NCI-H2227 treated with DMSO at 0.1 percent for 48 hours (cell line): ENCODE measurements at places on chromosomes 7 and 10.
A peak's percentile ranks its signal among the peaks of the same experiment; 100 is the strongest.

DNA sequence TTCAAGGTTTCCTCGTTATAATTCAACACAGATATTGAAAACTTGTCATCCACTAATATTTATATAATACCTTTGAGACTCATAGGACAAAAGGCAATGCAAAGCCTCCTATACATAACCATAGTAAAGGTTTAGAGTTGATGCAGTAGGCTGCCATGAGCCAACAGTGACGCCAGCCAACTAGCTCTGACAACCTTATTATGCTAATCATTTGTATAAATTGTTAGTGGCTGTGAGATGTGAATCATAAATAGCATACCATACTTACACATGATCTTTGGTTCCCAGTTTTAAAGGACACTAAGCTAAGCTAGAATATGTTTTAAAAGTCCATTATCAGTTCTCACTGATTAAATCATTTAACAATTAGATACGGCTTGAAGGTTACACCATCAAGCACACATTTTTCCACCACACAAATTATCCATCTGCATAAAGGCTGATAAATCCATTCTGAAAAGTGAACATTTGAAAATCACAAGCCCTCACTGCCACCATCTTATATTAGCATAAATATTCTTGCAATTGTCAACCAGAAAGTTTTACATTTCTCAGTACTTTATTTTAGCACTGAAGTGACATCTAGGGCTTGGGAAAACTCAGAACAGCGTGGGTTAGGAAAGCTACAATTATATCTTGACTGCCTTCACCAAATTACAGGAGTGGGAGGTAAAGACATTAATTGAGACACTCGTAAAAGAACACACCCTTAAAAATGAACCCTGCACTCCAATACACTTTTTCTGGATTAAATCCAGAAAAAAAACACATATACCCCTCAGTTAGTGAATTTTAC lies 30.7 kb downstream of the COA1 start:
- no peak for DNase-seq

DNA sequence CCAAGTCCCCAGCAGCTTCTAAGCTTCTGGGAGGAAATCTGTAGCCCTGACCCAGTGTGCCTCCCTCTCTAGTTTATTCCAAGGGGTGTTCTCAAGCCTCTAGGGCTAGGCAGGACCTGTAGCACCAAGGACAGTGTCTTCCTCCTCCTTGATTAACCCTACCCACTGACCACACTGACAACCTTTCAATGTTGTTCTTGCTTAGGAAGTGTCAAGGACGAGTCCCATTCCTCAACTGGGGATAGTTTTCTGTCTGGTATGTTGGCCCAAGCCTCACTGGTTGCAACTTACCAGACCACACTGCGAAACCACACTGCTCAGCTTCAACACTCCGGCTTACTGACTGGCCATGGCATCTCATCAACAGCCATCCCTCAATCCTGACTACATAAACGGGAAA lies 100.0 kb downstream of the RNF216 start:
- DNase-seq: no peak

DNA sequence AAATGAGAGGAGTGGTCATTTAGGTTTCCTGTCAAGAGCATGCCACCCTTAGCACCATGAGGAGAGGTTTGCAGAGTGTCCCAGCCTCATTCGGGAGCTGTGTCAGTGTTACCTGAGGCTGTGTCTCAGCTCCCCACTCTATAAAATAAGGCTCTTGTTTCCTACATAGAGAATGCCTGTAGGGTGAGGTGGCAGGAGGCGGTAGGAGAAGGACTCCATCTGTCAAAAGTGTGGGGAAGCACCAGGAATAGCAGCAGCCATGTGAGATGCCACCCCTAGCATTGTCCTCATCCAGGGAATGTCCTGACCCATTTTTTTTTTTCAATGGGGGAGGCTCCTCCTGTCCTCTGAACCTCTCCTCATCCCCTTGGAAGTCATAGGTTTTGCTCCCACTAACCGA lies 451.2 kb downstream of the PLXNA4 start:
- no peak for DNase-seq

DNA sequence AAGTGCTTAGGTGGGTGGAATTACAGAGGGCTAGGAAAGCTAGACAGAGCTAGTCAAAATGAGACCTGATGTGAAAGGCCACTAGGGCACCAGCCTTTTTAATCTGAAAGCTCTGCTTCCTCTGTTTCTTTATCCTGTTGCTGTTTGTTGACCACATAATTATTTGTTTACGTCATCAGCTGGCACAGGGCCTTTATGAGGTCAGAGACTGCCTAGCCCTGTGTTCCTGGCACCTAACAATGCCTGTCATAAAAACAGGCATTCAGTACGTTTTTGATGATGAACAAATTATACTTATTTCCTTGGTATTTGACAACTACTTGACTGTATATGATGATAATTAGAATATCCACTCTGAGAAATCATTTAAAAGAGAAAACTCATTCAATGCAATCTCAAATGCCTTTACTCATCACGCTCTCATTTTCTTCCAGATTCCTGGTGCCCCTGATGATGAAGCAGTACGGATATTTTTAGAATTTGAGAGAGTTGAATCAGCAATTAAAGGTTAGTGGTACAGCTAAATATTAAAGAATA lies 26.0 kb downstream of the RBM17 start:
- no peak for DNase-seq

GRCh38 chr10:69864321-69864720 lies 62.6 kb downstream of the COL13A1 start:
- DNase-seq: no peak

- DNase-seq: no peak
Measured at GRCh38 chr10:21511946-21512572, 13.4 kb downstream of the SKIDA1 start.

DNA sequence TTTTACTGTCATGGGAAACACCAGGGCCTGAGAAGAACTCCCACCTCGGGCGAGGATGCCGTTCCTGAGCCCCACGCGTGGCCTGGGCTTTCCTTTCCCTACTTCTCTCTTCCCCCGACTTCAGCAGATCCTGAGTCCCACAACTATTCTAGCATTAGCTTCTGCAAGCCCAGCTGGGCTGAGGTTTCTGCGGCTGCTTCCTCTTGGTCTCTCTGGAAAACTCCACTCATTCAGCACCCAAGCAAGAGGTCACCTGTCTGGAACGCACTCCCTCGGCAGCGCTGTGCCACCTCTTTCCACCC lies 761 bp upstream of the DOCK1 start:
- no peak for DNase-seq

DNA sequence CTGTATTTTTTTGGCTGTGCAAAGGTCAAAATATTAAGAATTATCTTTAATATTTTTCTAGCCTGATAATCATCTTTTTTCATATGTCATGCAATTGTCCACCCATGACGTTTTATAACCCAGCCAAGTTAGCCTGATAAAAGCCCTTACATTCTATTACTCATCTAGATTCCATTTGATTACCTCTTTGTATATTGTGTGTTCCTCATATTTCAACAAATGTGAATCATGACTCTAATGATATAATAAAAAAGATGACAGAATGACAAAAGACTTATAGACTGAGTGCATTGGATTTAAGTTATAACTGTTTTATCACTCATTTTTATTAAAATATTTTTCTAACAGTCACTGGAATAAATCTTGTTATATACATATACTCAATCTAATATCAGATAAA lies 1560.0 kb upstream of the LRRTM3 start:
- DNase-seq: no peak

- no peak for DNase-seq
Measured at GRCh38 chr10:13105184-13105583, 5.2 kb downstream of the OPTN start.

DNA sequence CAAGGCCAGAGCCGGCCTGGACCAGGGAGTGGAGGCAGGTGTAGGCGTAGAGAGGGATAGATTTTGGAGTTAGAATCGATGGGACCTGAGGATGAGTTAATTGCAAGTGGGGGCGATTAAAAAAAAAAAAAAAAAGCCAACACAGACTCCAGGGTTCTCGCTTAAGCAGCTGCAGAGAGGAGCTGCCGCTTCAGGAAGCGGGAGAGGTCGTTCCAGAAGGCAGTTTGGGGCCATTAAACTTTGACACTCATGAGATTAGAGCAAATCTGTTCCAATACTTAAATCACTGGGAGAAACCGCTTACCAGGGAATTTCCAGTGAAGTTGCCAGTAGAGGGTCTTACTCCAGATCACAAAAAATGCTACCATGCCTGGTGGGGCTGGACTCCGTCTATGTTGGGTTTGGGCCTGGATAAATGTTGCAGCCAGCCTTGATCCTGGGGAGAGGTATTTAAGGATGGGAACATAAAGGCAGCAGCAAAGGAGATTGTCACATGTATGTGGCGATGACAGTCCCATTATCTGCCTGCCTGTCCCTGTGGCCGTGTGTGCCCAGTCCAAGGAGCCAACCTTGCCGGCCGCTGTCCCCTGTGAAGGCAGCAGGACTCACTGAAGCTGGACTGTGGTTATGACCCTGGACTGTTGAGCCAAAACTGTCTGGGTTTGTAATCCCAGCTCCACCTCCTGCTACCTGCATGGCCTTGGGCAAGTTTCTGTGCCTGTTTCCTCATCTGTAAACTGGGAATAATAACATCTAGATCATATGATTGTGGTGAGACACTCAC lies 23.9 kb upstream of the GRID1 start:
- no peak for DNase-seq

- DNase-seq: peak; percentile 2
Measured at GRCh38 chr10:71383972-71384687, 12.6 kb upstream of the CDH23 start.

DNA sequence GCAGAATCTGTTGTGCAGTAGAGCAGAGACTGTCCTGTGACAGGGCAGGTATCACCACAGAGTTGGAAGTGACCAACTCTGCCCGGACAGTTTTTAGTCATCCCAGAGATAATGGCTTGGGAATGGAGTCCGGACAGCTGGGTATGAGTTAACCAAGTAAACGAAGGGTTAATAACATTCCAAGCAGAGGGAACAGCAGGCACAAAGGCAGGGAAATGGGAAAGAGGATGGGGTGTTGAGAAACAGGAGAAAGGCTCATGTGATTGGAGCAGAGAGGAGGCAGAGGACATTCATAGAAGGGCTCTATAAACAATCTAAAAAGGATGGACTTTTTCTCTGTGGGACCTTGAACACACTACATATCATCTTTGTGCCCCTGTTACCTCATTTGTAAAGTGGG lies 132.2 kb upstream of the YAE1 start:
- no peak for DNase-seq

DNA sequence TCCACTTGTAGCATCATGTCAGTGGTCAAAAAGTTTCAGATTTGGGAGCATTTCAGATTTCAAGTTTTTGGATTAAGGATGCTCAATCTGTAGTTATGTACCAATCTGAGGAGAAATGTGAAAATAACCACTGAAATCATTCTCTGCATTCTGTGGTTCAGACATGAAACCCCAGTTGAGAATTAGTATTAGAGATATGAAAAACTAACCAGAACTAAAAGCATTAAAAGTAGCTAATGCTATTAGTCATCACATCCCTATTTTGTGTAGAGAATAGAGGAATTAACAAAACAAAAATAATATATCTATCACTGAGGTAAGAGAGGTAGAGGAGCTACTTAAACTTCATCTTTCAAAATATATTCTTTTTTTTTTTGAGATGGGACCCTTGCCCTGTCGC lies 28.0 kb downstream of the MICU1 start:
- no peak for DNase-seq

GRCh38 chr7:148274118-148274517 lies 316.4 kb upstream of the C7orf33 start:
- DNase-seq: no peak

- DNase-seq: no peak
Measured at GRCh38 chr7:121266307-121266894, 62.4 kb upstream of the WNT16 start.

DNA sequence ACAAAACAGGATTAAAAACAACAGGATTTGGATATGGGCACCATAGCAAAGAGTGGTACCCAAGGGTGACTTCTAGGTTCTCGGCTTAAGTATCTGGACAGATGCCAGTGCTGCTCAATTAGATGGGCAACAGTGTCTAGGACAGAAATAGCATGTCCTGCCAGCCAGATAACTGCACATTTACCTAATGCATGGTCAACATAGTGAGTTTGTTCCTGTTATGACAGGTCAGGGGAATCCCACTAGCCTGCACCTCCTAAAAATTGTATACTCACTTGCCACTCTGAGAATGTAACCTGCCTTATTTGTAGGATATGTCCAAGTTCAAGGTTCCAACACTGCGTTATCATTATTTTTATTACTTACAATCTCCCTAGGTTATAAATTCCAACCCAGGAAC lies 471.7 kb downstream of the GRM8 start:
- no peak for DNase-seq

DNA sequence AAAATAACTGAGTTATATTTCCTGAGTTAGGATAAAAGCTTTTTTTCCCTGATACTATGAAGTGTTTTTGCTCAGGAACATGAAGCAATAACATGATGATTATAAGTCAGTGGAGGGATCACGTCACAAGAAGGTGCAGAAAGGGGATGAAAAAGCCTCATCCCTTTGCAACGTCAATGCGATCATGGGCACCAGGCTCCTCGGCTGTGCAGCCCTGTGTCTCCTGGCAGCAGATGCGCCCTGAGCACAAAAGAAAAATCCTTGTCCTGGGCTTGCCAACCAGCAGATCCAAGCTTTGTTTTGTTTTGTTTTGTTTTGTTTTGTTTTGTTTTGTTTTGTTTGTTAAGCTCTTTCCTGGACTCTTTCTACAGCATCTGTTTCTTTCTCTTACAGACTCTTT lies 103.5 kb upstream of the PRSS1 start:
- no peak for DNase-seq

GRCh38 chr10:32923134-32923533 lies 34.9 kb downstream of the ITGB1 start:
- no peak for DNase-seq

GRCh38 chr7:28354601-28355402 lies 57.5 kb upstream of the CREB5 start:
- no peak for DNase-seq

- DNase-seq: peak; percentile 32
Measured at GRCh38 chr7:54773472-54774399, 14.7 kb upstream of the SEC61G start.

DNA sequence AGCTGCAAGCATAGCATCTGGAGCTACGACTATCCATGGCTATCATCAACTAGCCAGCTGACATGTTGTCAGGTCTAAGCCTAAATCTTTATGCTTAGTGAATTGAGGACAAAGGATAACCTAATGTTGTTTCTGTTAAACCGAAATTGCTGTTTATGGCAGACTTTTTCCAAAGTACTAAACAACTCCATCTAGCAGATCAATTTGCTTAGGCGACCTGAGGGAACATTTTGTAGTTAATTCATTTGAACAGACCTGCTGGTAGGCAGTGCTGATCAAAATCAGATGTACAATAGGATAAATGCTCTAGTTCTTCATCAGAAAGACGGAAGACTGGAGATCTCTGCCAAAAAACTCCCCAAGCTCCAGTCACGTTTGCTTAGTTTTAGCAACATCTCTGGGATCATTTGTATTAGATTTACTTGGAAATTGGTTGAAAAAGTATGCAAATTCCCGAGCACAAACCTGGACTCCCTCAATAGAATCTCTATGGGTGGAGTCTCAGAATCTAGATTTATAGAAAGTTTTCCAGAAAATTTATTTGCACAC lies 301.6 kb upstream of the NRP1 start:
- no peak for DNase-seq
